ENCODE measurements at places on chromosomes 5 and 9.

DNA sequence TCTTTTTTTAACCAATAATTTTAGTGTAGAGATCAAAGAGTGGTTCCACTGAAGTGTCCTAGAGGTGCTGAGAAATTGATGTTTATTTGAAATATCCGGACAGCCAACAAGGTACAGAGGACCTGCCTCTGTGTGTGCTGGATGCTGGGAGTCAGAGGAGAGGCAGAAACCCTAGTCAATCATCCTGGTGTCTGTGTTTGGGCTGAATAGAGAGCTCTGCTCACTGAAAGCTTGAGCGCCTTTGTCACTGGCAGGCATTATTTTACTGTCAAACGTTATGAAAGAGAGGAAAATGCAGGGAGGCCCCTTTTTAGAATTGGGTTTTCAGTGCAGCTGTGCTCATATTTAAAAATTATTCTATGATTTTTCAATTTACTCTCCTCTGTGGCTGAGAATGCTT lies 480.3 kb upstream of the TYRP1 start:
- DNase-seq, result no peak

DNA sequence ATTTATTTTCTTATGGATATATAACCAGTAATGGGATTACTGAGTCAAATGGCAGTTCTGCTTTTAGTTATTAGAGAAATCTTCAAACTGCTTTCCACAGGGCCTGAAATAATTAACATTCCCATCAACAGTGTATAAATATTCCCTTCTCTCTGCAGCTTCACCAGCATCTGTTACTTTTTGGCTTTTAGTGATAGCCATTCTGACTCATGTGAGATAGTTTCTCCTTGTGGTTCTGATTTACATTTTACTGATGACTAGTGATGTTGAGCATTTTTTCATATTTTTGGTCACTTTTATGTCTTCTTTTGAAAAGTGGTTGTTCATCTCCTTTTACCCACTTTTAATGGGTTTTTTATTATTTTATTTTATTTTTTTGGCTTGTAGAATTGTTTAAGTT lies 1290.3 kb upstream of the CDH9 start:
- DNase-seq, result no peak

DNA sequence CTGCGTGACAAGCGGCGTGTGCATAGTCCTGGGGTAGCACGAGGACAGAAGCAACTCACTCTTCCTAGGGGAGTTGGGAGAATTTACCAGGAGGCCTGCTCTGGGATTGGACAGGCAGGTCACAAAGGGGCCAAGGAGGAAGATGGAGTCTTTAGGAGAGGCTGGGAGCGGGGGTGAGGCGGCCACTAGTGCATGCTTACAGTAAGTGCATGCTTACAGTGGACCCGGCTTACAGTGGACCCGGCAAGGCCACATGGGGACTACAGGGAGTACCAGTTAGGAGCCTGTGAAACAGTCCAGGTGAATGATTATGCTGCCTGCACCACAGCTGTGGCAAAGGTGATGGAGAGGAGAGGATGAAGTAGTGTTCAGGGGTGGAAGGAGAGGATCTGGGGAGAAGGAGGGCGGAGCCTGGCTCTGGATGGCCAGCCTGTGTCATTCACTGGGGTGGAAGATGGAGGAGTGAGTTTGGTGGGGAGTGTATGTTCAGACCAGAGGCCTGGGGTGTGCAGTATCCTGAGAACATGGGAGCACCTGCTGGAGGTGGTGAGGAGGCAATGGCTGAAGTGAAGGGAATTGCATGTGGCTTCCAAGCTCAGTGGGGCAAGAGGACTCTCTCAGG lies 78.7 kb downstream of the CRB2 start:
- no peak for DNase-seq

- DNase-seq, result no peak
Observed at GRCh38 chr9:128224877-128225276, 21.7 kb downstream of the DNM1 start.

DNA sequence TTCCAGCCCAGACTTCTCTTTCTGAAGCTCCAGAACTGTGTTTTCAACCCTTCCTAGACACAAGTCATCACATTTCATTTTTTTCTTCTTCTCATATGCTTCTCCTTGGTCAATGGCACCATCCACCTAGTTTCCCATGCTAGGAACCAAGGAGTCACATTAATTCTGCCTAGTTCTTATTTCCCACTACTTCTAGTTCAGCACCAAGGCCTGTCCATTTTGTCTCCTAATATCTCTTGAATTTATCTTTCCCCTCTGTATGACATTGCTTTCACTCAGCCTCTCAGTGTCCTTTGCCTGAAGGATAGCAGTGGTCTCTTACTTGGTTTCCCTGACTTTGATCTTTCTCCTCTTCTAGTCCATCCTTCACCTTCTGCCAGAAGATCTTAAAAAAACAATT lies 38.8 kb downstream of the ARHGEF28 start:
- no peak for DNase-seq

Data from stimulated activated CD4-positive, alpha-beta T cell treated with anti-CD3 and anti-CD28 coated beads, Interleukin-1b, Interleukin-23, amount 100 ng/mL, for 48 hours (primary cell).